COR-L47 (cell line): ENCODE measurements at places on chromosomes 6 and 20.

- DNase-seq, result no peak
These were observed 90.0 kb downstream of the SLC22A23 start for GRCh38 chr6:3366596-3367413.

DNA sequence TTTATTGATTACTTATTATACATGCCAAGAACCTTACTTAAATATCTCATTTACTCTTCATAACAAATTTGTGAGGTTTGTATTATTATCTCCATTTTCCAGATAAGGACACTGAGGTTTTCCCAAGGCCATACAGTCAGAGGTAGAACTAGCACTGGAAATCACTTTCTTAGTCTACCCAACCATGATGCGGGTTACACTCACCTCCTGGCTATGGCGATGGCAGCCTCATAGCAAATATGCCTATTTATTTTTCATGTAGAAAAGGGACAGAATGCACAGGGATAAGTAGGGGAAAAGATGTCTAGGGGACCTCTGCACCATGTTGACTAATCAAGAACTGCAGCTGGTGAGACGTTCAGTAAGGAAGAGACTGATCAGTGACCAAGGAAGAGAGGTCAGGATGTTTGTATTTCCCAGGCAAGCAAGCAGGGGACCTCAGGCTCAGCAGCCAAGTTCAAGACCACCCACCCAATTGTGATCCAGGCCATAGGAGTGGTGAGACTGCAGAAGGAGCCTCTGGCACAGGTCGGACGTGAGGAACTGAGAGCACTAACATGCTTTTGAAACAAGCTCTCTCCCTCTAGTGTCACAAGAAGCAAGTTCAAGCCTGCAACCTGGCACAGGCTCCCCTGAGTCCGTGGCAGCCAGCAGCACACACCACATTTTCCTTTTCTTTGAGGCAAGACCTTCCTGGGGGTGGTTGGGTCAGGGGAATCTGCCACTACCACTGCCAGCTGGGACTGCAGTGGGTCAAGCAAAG, 97.8 kb downstream of the GMPR start:
- no peak for DNase-seq

DNA sequence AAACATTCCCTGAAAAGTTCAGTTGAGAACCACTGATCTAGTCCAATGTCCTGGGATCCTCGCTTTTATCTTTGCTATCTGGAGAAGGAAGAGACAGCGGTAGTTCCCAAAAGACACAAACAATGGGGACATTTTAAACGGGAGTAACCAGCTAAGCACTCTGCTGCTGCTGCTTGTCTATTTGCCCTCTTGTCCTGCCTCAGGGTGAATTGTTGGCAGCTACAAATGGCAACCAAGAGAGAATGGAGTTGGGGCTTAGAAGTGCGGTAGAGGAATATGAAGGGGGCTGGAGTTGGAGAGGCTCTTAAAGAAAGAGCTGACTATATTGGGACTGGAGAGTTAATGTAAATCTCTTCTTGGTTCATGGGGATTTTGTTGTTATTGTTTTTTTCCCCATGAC, 6.5 kb upstream of the ZSWIM1 start:
- no peak for DNase-seq

DNA sequence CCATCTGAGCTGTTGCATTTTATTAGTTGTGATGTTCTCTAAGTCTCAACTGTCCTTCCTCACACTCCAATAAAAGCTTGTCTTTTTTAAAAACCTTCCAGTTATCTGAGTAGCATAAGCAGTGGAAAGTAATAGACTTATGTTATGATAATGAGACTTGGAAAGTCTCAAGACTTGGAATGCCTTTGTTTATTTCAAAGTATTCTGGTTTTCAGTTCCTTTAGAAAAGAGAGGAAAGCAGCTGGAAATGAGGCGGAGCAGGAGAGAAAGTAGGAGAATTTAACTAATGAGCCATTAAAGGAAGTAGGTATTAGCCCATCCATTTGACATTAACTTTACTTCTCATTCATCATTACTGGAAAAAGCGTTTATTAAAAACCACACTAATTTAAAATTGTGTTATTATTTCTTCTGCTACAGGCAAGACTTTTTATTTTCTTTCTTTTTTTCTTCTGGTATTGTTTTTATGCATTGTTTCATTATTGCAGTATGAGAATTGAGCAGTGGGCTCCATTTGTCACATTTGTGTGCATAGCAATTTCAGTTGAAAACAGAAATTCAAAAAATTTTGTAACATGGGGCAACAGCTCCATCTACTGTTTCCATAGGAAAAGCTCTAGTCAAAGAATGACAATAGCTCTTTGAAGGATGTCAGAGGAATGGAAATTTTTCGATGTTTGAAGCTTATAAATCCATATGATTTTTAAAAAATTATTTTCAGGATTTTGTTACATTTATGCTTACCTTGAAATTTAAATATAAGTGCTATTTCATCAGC, 194.8 kb downstream of the COL9A1 start:
- DNase-seq, result peak; percentile 37

DNA sequence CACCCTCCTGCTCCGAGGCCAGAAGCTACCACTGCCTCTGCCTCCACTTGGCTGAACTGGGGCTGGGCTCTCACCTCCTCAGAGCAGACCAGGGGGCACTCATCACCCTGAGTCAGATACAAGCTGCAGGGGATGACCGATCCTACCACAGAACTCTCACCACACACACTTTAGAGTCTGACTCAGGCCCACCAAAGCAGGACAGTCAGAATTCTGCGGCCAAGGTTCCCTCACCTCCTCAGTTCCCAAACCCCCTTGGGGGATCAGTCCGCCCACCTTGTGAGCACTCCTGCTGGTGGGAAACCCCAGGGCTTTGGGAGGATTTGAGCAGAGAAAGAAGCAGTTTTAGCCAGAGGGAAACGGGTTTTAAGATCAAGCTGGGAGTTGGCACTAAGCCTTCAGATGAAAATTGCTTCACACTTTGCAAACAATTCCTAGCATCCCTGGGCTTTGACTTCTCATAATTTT, 587.8 kb upstream of the JAG1 start:
- no peak for DNase-seq

DNA sequence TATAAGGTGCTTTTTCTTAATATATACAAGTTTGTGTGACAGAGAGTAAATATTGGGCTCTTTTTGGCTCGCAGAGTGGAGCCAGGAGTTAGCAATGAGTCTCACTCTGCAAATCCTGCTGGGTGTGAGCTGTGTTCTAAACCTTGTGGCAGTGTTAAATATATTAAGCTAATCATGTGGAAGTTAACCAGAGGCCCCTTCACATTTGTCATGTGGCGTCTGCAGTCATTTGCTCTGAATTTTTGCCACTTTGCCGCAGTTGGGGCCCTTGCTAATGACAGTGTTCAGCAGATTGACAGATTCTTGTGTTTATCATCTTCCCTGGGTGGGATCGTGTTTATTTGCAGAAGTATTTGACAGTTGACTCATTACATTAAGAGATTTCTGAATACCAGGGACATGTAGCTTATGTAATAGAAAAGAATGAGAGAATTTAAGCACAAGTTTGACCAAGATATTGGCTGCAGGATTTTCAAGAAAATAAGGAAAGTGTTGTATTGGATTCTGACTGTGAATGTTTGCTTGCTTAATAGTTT, 37.9 kb downstream of the SPATA2 start:
- DNase-seq, result no peak

DNA sequence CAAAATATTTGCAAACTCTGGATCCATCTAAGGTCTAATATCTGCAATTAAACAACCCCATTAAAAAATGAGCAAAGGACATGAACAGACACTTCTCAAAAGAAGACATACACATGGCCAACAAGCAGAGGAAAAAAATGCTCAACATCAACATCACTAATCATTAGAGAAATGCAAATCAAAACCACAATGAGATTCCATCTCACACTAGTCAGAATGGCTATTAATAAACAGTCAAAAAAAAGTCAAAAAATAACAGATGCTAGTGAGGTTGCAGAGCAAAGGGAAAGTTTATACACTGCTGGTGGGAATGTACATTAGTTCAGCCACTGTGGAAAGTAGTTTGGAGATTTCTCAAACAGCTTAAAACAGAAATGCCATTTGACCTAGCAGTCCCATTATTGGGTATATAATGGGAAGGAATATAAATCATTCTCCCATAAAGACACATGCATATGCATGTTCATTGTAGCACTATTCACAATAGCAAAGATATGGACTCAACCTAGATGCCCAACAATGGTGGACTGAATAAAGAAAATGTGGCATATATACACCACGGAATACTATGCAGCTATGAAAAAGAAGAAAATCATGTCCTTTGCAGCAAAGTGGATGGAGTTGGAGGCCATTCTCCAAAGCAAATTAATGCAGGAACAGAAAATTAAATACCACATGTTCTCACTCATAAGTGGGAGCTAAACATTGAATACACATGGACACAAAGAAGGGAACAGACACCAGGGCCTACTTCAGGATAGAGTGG, 9.1 kb downstream of the ZNFX1 start:
- DNase-seq, result no peak

DNA sequence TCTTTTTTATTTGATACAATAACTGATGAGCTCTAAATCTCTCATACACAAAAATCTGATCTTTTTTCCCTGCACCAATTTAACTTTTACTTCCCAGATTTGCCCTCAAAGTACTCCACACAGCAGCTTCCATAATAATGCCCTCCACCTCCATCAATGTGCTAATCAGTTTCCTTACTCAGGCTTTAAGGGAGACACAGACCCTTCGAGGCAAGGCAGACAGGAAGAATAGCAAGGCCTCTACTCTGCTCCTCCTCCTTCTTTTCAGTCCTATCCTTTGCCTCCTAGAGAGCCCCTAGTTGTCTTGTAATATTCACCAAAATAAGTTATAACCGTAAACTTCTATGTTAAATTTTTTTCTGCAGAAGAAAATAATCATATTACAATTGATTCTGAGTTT, 444.9 kb upstream of the RNF217 start:
- DNase-seq, result no peak

GRCh38 chr6:138885156-138885819, 89.4 kb downstream of the ECT2L start:
- DNase-seq, result no peak

DNA sequence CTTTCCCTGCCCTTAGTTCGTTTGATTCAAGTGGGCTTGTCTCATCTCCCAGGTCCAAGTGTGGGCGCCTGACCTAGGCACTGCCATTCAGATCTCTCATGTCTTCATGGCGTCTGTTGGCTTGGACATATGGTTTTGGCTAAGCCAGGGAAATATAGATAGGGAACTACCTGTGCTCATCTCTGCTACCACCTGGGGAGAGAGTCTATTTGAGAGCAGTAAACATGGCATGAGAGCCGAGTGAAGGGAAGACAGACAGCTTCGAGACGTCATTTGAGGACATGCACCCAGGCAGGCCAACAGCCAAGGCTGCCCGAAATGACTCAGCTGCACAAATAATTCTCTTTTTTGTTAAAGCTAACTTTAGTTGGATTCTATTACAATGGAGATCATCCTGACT, 370.7 kb upstream of the AGPAT4 start:
- no peak for DNase-seq

GRCh38 chr20:45968801-45969711, 2.9 kb downstream of the ZNF335 start:
- DNase-seq, result no peak
